ENCODE measurements at places on chromosomes 11 and 22.

DNA sequence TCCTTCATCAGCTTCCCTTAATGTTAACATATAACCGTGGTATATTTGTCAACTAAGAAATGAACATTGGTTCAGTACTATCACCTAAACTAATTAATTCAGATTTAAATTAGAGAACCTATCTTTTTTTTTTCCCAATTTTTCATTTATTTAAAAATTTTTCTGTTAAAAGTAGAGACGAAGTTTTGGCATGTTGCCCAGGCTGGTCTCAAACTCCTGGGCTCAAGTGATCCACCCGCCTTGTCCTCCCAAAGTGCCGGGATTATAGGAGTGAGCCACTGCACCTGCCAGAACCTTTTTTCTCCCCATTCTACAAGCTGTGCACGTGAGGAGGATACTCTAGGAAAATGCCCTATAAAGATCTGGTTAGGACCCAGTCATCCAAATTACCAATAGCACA is 3.6 kb downstream of the EI24 start:
- DNase-seq: no peak

DNA sequence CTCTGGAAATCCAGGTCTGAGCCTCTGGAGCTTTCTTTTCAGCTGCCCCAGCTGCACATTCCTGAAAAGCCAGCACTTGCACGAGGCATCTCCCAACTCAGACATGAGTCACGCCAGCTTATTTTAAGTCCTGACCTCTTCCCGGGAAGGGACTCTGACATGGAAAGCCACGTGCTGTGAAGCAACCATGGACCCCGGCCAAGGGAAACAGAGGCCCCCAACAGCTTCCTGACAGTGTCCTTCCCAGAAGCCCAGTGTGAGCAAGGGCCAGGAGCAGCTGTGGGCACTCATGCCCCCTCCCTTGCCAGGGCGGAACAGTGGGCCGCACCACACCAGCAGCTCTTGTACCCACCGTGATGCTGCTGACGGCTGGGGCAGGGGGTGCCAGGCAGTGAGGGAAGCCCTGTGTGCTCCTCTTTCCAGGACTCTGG is 118.8 kb upstream of the CADM1 start:
- no peak for DNase-seq

- DNase-seq: no peak
Measured at GRCh38 chr11:1289211-1289935, 20.1 kb downstream of the TOLLIP start.

DNA sequence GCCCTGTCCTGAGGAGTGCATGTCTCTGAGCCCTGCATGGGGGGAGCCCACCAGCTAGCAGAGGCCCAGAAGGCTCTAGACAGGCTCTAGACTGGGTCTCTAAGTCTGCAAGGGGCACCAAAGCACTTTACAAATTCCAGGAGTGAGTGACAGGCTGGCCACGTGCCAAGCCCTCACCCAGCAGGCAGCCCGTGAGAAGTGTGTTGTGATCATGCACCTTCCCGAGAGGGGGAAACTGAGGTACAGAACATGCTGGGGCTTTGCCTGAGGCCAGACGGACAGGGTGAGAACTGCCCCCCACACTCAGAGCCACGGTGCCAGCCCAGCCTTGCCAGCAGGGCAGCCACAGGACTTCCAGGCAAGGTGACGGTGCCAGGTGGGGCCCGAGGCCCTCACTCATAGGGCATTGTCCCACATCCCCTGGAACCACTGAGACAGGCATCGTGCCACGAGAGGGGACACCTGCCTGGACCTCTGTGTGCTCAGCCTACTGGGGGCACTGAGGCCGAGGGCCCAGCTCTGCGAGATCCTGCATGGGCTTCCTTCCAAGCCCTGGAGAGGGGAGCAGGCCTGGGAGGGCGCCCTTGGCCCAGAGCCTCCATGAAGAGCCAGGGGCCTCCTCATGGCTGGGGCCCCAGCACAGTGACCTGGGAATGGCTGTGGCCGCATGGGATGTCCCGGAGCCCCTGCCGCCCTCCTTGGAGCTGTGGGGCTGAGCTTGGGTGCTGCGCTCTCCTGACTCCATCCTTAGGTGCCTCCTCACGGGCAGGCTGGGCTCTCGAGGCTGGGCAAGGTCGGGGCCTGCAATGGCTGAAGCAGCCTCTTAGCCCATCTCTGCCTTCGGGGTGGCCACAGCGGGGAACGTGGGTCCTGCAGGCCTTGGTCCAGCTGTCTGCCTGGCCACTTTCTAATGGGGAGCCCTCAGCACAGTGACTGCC is 121.5 kb downstream of the KCNQ1OT1 start:
- DNase-seq: no peak

DNA sequence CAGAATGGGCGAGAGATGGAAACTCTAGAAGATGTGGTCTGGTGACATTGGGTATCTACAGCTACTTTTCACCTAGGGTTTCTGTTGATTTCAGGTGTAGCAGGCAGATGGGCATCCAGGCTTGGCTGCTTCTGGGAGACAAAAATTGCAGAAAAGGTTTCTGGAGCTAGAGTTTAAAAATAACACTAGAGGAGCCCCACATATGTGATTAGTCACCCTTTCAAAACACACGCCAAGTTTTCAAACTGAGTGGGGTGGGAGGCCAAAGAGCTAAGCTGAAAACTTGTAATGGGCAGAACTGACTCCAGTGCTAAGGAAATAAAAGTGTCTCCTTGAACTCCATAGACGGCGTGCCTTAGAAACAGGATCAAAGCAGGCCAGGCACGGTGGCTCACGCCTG is 80.8 kb downstream of the GRK3 start:
- no peak for DNase-seq

DNA sequence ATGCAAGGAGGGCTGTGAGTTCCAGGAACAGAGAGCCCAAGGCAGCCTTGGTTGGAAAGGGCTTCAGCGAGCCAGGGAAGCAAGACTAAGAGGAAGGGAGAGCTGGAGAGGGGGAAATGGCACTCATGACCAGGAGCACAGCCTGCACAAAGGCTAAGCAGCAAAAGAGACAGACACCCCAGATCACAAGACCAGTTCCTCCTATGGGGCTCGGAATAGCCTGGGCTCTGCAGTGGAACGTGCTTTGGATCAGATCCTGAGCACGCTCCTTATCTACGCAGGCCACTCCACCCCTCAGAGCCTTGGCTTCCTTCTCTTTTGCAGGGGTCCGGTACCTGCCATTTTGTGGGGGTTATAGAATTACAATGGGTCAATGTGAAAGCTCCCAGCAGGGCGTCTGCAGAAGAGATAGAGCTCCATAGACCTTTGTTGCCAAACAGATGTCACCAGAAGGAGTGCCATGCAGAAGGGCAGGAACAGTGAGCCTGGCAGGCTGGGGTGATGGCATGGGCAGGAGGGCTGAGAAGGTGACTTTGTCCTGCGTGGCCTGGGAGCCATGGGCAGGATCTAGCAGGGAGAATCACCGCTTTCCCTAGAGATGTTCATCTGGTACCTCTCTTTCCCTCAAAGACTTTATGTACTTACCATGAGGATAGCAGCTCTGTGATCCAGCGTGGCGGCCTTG is 33.8 kb downstream of the ZC3H7B start:
- DNase-seq: no peak

- DNase-seq: no peak
Measured at GRCh38 chr11:5727691-5728090, 8.6 kb upstream of the OR56B1 start.

- no peak for DNase-seq
Measured at GRCh38 chr22:19880786-19881569, 26.3 kb upstream of the GNB1L start.

DNA sequence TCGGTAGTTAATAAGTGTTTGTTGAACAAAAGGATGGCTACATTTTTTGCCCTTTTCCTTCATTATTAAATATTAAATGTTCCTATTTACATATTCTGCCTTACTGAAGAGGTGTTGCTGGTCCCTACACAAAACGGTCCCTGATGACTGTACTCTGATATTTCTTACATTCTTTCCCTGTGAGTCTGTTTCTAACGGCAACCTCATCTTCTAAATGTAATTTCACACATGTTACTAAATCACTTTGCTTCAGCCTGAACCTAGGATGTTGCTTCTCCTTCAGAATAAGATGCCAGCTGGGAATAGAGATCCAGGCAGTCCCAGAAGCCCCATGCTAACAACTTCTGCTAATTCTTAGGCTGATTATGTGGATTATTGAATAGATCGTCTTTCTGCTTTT is 50.3 kb downstream of the SPON1 start:
- no peak for DNase-seq

- no peak for DNase-seq
Measured at GRCh38 chr11:121479698-121480238, 27.0 kb upstream of the SORL1-AS1 start.

- DNase-seq: no peak
Measured at GRCh38 chr22:36343720-36344105, 44.1 kb downstream of the MYH9 start.

GRCh38 chr22:45934659-45935341 is 42.2 kb downstream of the WNT7B start:
- no peak for DNase-seq

GRCh38 chr22:43731988-43732387 is 80.1 kb downstream of the EFCAB6 start:
- no peak for DNase-seq
